Hippocampal formation (tissue), 2 donors: ENCODE measurements at places on chromosomes 1 and 21.

DNA sequence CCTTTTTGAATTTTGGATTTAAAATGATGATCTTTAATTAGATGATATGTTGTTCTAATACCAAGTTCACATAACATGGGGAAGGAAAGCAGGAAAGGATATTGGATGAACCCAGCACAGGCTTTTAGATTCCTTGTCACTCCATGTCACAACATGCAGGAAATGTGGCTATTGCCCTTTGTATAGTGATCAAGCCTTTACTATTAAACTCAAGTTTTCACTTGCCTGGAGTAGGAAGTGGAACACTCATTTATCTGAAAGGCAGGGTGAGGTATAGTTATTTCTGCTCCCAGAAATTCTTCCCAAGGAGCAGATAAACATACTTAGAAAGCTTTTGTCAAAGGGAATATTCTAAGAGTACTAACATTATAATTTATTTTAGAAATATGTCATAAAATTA, 37.2 kb upstream of the BCAS2 start:
- no peak for DNase-seq

DNA sequence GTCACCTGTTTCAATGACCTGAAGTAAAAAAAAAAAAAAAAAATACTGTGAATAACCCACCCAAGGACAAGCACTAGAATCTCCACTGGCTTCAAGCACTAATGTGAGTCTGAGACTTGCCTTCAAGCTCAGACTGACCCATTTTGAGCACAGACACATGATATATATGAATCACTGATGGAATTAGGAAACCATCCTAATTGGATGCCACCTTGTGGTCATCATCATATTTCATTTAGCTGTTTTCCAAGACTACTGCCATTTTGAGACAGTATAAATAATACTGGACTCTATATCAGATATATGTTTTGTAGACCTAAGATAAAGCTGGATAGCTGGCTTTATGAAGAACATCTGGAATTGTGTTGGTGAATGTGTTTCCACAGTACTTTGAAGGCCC, 1232.0 kb downstream of the KCNT2 start:
- DNase-seq: no peak

DNA sequence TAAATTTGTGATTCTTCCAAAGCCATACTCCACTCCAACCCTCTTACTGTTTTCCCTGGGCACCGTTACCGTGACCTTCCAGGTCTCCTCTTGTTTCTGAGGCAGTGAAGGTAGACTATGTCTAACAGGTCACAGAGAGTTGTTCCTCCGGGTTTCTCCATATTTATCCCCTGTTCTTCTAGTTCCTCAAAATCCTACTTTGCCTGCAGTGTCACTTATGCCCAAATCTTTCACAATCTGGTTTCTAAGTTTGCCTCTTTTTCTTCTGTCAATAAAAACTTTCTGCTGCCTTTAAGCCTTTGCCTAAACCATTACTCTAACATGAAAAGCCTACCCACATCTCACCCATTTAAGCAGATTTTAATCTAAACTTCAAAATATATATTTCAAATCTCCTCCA, 87.7 kb downstream of the C4BPA start:
- no peak for DNase-seq

DNA sequence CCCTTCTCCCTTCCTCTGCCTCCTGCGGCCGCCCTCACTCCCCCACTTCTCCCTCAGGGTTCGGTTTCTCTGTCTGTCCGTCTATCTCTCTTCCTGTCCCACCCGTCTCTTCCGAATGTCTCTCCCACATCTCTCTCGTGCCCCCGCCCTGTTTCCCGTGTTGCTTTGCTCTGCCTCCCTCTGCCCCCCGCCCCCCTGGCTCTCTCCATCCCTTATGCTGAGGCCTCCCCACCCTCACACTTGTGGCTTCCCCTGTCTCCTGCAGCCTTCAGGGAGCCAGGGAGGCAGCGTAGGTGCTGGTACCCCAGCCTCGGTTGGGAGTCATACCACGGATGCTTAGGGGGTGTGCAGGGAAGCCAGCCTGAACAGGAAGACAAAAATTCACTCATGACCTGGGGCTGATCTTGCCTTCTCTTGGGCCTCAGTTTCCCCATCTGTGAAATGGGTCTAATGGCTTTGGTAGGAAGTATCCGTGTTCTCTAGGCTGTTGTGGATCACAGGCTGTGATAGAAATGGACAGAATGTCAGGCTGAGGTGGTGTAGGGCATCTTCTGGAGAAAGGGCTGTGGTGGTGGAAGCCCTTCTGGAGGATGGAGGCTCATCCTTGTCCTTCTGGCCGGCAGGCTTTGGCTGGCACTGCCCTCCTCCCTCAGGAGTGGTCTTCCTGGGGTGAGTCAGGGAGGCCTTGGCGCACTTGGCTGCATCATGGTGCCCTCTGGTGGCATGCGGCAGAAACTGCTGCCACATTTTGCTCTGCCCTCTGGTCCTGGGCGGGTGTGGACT, 55.5 kb downstream of the FOXO6 start:
- DNase-seq: peak; percentile 49

DNA sequence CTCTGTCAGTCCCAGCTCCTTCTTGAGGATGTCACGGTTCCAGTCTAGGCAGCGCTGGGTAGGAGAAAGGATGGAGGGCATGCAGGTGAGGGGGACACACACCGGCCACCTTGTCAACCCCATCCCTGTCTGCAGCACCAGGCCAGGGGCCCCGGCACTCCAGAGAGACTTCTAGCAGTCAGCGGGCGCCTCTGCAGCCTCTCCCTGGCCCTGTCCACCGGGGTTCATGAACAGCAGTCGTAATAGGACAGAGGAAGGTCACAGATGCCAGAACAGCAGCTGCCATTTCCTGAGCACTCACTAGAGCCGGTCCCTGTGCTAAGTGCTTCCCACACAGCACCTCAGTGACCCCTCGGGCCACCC, 16.3 kb upstream of the SDHB start:
- DNase-seq: no peak

- DNase-seq: no peak
These were observed 199.3 kb upstream of the CTTNBP2NL start for GRCh38 chr1:112196731-112197130.

GRCh38 chr1:202162047-202162417, 1.6 kb upstream of the PTPN7 start:
- no peak for DNase-seq

DNA sequence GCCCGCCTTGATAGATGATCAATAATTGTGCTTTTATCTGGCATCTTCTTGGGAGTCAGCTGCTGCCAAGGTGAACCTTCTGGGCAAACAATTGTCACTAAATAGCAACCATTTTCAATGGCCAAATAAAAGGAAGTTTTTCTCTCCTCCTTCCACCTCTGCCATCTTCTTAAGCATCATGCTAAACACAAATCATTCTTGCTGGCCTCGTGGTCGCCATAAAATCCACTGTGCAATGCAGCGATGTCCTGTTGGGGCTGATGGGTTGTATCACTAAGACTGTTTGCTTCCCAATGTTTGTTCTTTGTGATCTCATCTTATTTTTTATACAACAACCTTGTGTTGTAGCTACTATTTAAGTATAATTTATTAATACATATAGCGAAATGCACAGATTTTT, 8.0 kb downstream of the MAN1C1 start:
- no peak for DNase-seq

DNA sequence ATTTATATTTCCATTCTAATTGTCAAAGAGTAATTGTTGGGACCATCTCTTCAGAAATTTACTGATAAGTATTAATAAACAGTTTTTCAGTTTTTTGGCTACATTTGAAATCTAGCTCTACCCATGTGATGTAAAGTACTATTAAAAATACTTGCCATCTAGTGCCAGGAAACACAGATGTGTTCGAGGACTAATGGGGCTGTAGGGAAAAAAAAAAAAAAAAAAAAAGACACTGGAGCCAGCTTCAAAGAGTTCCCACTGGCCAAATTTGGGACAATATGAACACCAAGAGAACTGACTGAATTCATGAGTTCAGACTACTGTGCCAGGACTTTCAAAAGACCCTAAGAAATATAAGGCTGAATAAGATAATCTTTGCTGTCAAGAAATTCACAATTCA, 65.2 kb upstream of the GFI1 start:
- DNase-seq: no peak

DNA sequence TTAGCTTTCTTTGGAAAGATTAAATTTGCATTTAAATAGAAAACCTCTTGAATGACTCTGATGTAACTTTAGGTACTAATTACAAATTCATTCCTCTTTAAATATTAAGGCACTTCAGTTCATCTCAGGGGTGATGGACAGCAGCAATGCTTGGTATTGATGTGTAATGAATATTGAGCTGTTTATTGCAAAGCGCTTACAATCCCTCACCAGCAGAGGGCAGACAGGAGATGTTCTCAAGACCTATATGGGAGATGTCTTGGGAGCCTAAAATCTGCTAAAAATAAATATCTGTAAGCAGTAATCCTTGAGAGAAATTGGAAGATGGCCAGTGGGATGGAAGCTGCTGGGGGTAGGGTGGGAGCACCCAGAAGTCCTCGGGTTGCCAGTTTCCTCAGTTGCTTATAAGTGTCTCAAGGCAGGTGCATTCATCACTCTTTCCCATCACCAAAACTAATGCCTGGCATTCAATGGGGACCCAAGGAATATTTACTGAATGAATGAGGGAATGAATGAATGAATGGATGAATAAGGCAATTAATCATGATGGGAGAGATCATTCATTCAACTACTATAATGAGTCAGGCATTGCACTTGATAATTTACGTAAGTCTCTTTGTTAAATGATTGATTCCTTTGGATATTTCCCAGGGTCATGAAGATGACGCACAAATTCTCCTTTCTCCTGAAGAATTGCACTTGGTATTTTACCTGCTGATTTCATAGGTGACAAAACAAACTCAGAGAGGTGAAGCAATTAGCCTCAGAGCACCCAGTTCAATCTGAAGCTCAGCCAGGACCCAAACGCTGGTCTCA, 2.3 kb downstream of the KLHDC8A start:
- DNase-seq: peak; percentile 72

- no peak for DNase-seq
These were observed 60.6 kb upstream of the LMO4 start for GRCh38 chr1:87268111-87268510.

GRCh38 chr1:11980676-11980972, 380 bp downstream of the MFN2 start:
- DNase-seq: no peak

DNA sequence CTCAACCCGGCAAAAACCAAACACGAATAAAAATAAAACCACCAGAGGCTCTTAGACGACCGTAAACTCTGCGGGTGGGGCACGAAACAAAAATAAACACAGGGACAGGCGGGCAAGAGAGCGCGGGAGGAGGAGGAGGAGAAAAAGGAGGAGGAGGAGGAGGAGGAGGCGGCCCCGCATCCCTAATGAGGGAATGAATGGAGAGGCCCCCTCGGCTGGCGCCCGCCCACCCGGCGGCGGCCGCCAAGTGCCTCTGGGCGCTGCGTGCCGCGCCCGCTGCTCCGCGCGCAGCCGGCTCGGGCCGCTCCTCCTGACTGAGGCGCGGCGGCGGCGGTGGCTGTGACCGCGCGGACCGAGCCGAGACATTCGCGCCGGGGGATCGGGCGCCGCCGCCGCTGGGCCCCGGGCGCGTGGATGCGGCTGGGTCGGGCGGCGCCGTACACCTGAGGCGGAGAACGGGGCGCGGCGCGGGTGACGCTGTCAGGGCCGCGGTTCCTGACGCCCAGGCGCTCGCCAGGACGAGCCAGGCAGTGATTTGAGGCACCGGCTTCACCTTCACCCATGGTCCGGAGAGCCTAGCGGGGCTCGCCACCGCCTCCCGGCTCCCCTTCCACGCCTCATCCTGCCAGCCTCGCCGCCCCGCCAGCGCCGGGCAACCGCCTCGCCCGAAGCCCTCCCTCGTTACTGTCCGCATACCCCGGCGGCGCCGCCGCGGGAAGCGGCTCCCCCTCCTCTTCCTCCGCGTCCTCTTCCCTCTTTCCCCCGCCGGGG, at the start of gene MARK1:
MARK1 (plus strand) TSS at position 229 of the 771 bp plus-strand sequence. CDS start 687 bp downstream, outside the sequence.
- DNase-seq: peak; percentile 50

DNA sequence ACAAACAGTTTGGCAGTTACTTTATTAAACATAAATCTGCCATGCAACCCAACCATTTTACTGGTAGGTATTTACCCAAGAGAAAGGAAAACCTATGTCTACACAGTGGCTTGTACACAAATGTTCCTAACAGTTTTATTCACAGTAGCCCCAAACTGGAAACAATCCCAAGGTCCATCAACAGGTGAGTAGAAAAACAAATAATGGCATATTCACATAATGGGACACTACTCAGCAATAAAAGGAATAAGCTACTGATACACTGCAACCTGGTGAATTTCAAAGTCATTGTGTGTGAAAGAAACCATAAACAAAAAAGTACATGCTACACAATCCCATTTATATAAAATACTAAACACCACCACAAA, 12.7 kb downstream of the KYAT3 start:
- no peak for DNase-seq

GRCh38 chr1:53643881-53644390, 95.0 kb downstream of the GLIS1 start:
- DNase-seq: no peak

- no peak for DNase-seq
These were observed 35.9 kb downstream of the LYPLAL1 start for GRCh38 chr1:219209578-219209977.

- DNase-seq: no peak
These were observed 43.1 kb downstream of the KIF21B start for GRCh38 chr1:200980452-200980772.

GRCh38 chr1:209884665-209885117, 53.3 kb upstream of the SYT14 start:
- DNase-seq: no peak

GRCh38 chr1:200411406-200412257, 1.8 kb upstream of the ZNF281 start:
- DNase-seq: no peak

DNA sequence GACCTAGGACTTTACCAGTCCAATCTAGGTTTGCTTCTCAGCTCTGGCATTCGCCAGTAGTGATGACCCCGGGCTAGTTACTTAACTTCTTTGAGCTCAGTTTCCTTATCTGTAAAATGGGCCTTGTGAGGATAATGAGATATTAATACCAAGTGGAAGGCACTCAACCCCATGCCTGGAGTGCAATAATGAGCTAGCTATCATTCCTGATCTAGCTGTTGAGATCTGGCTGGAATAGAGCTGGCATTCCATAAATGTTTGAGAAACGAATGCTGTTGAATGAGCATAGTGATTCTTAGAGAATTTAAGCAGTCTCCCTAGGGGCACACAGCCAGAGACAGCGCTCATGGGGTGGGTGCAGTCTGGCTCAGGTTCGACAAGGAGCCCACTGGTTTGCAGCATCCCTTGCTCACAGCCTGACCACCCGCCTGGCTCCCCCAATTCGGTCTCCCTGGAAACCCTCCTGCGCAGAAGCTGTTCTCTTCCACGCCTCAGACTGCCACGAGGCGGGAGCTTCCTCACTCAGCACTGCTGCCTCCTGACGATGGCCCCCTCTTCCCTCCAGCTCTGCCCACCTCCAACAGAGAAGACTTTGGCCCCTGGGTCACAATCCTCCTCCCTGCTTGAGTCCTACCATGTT, 32.5 kb downstream of the DHCR24 start:
- DNase-seq: no peak

- no peak for DNase-seq
These were observed 22.7 kb downstream of the MAB21L3 start for GRCh38 chr1:116133696-116134475.

GRCh38 chr1:27398405-27399149, 6.2 kb downstream of the GPR3 start:
- DNase-seq: no peak
